ENCODE measurements at places on chromosomes 11 and 22.
A peak's percentile ranks its signal among the peaks of the same experiment; 100 is the strongest.

GRCh38 chr11:20211691-20212090, 51.4 kb upstream of the DBX1 start:
- DNase-seq, result no peak

GRCh38 chr11:696955-697491, 1.4 kb downstream of the TMEM80 start:
- DNase-seq, result no peak

- DNase-seq, result no peak
Observed at GRCh38 chr22:35638001-35638400, 10.2 kb upstream of the APOL6 start.

DNA sequence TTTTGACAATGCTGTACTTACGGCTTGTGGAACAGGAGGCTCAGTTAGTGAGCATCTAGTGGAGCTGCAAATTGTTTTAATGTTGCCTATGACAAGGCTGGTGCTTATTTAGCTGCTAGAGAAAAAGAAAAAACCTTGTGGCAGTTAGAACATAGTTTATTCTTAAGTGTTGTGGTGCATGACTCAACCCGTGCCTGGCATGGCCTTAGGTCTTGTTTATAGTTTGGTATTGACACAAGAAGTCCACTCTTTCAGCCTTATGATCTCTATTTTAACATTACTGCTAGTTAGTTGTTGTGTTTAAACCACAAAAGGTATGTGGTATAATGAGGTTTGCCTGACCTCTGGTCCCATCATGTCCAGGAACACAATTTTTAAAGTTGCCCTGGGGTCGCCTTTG, 744.6 kb downstream of the FAM181B start:
- DNase-seq, result no peak

- DNase-seq, result no peak
Observed at GRCh38 chr11:97814325-97814959, 1206.3 kb upstream of the CNTN5 start.

DNA sequence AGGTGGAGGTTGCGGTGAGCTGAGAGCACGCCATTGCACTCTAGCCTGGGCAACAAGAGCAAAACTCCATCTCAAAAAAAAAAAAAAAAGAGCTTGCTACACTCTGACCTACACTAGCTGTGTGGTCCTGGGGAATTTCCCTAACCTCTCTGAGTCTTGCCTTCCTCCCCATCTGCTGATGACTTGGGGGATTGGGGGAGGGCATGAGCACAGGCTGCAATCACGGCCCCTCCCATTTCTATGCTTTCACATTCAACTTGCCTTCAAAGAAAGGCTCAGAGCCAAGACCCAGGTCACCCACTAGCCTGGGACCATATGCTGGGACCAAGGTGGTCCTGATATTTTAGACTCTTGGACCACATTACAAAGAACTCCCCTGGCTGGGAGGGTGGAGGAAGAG, 39.8 kb upstream of the TEF start:
- DNase-seq, result peak; percentile 36

GRCh38 chr11:104060004-104060794, 23.8 kb downstream of the DDI1 start:
- no peak for DNase-seq

DNA sequence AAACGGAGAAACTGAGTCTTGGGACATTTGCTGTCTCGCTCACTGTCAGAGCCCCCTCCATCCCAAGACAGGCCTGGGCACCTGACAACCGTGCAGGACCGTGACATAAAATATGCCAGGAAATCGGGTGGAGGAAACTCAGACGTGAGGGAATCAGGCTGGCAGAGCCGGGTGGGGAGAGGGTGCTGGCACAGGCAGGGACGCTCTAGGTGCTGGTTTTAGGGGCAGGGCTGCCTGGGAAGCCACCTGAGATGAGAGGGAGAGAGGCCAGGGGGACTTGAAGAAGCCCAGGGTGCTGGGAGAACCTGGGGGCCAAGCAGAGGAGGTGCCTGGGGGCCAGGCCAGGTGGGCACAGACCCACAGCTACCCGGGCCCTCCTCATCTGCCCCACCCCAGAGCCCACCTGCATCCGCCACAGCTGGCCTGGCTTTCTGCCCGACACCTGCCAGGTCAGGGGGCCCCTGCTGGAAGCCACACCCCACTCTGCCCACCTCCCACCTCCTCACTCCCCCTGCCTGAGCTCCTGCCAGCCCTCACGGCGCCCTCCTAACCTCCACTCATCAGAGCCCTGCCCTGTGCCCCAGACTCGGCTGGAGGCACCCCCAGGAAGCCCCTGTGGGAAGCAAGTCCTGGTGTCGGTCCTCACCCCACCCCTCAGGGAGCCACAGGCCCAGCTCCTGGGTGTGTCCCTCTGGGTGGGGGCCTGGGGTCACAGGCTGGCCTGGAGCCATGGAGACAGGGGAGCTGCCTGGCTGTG, 27.3 kb upstream of the MUC5AC start:
- DNase-seq, result peak; percentile 4

DNA sequence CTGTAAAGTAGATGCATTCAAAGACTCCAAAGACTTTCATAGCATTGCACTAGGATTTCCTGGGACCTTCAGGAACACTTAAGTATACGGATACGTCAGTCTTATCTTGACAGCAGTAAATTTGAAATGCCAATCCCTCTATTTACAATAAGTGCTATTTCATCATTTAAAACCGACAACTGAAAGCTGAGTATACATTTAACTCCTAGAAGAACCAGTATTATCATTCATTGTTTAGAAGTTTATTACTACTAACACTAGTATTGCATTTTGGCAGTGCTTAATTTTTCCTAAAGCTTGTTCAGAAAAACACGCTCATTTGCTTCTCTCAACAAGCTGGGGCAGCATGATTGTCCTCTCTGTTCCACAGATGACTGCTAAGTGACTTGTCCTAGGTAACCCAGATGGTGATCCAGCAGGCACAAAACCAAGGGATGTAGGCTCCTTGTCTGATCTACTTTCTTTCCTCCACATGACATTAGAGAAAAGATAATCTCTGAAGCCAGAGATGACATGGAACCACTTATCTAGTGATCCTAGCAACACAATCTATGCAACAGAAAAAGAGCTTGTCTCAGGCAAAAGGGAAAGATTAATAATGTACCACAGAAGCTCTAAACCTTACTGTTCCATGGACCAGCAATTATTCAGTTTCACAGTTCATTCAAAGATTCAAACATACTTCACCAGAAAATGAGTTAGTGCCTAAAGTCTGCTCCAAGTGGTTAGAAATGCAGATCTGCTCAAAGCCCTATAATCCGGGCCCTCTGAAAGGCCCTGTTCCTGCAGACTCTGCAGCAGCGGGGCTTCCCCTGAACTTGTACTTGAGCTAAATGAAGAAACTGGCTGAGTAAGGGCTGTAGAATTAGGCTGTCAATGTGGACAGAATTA, 5.2 kb downstream of the MAML2 start:
- DNase-seq, result peak; percentile 26

DNA sequence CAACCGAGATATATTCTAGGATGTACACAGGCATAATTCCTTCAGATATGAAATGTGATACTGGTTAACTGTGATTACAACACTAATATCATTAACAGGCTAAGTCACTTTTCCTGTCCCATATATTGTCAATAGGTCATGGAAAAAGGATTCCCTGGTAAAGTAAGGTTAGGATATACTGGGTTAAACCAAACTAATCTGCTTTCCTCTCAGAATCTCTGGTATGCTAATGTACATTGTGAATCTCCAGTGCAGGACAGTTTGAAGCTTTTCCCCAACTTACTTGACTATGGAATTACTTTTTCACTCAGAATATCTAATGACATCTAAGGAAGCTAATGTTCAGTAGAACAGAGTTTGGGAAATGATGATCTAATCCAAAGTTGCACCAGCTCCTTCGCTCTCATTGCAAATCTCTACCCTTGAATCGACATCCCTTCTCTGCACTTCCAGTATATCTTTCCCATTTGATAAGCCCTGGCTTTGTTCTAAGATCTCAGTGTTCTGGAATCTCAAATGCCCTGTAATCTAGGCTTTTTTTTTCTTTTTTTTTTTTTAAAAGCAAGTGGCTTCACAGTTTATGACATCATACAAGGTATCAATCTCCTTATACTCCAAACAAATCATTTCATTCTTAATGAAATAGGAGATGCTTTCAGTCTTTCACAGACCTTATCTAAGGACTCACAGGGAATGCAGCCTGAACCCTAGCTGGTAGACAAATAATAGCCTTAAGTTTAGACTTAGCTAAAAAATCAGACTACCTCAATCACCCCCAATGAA, 43.8 kb downstream of the COPB1 start:
- DNase-seq, result no peak

- no peak for DNase-seq
Observed at GRCh38 chr22:29340566-29340965, 25.1 kb upstream of the RASL10A start.

DNA sequence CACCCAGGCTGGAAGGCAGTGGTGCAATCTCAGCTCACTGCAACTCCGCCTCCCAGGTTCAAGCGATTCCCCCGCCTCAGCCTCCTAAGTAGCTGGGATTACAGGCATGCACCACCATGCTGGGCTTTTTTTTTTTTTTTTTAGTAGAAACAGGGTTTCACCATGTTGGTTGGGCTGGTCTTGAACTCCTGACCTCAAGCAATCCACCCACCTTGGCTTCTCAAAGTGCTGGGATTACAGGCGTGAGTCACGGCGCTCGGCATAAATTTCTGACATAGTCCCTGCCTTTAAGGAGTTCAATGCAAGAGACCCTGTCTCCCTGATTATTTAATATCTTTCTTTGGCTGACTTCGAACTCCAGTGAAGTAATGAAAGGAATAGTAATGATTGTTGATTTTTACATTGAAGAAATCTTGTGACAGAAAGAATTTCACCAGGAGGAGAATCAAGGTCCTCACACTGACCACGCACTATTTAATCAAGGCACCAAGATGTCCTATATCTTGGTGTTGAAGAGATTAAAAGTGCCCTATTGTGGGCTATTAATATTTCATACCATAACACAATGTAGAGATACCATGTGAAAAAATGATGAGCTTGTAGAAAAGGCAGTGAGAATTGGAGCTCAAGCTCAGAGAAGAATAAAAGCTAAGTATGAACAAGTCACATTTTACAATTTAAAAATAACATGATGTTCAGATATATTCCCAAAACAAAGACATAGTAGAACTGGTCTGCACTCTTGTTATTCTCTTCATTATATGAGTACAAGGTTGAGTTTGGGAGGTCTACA, 71.6 kb upstream of the BLID start:
- no peak for DNase-seq

GRCh38 chr11:107924306-107924705, 3.9 kb upstream of the RAB39A start:
- no peak for DNase-seq

- no peak for DNase-seq
Observed at GRCh38 chr11:34682825-34683224, 61.9 kb downstream of the EHF start.

- no peak for DNase-seq
Observed at GRCh38 chr11:100353083-100353482, 334.0 kb upstream of the ARHGAP42 start.

- DNase-seq, result no peak
Observed at GRCh38 chr11:11363674-11364073, 10.6 kb upstream of the CSNK2A3 start.

DNA sequence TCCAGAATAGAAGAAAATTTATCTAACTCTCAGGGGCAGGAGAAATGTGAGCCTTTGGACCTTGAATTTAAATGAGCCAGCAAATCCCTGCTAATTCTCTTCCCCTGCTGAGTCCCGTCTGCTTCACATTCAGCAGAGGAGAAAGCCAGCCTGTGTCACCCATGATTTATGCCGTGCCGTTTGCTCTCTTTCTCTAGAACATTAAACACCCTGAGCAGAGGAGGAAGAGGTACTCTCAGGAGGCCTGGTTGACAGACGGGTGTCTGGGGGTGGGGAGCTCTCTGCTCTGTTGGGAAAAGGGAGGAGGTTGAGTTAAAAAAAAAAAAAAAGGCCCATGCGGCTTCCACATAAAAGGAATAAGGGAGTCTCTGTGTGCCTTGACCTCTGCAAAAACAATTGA, 11.3 kb upstream of the MTMR3 start:
- no peak for DNase-seq

- no peak for DNase-seq
Observed at GRCh38 chr11:94597896-94598295, 30.7 kb downstream of the PIWIL4 start.

DNA sequence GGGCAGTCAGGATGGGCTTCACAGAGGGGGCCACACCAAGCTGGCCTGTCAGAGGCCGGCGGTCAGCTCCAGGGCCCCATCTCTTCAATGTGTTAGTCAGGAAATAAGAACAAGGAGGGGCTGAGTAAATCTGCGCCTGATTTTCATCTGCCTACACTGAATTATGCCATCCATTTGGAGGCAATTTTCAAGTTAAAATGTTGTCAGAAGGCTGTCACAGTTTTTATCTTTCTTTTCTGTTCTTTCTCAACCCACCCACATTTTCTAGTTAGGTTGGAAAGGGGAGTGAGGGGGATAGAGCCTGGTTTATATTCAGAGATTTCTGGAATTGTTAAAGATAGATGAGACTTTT, 18.8 kb downstream of the ADORA2A start:
- no peak for DNase-seq

GRCh38 chr11:7597620-7598019, 75.7 kb downstream of the CYB5R2 start:
- DNase-seq, result no peak

- DNase-seq, result no peak
Observed at GRCh38 chr11:13242564-13242963, 35.0 kb upstream of the BMAL1 start.

DNA sequence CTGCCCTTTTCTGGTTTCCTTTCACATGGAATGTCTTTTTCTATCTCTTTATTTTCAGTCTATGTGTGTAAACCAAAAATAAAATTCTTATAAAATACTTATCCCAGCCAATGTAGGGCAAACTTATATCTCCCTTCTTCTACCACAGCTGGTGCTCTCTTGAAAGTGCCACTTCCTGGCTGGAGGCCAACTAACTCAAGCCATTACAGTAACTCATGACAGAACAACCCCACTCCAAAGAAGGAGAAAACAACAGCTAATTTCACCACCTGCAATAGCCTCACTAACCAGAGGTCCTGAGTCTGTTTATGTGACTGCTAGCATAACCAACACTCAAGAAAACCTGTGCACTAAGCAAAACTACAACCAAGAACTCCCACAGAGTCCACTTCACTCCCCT, 74.9 kb upstream of the DBX1 start:
- no peak for DNase-seq

DNA sequence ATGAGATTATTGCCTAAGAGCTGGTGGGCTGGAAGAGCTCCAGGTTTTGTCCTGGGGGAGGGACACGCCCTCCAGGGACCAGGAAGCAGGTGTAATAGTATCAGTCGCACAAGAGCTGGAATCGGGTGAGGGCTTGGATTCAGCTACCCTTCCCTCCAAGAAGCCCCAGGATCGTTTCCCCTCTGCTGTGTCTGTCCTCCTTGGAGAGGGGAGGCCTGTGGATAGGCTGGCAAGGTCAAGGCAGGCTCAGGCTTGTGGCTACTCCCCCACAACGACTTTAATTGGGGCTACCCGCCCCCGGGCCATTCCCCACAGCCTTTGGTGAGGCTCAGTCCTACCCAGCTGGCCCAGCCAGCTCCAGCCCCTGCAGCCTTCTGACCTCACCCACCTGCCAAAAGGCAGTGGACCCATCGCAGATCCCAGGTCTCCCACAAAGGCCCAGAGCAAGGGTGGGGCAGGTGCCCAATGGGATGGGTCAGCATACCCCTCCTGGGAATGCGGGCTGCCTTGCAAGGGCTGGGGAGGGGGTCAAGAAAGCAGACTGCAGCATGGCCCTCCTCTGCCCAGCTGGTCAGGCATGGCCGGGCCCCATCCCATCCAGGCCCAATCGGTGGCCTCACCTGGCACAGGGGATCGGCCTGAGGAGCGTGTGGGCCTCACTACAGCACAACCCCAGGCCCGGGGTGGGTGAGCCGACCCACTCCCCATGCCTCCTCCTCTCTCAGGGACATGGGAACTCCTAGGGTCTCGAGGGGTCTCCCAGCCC, 1.0 kb downstream of the CTSD start:
- no peak for DNase-seq

- DNase-seq, result no peak
Observed at GRCh38 chr11:12356944-12357655, 20.3 kb upstream of the PARVA start.
